ENCODE measurements at places on chromosomes 4 and X.
A peak's percentile ranks its signal among the peaks of the same experiment; 100 is the strongest.

GRCh38 chr4:1376391-1376840 lies 29.4 kb downstream of the UVSSA start:
- no peak for DNase-seq

- DNase-seq: no peak
These were observed 26.2 kb downstream of the ZNF330 start for GRCh38 chr4:141246683-141247429.

GRCh38 chr4:184362396-184362795 lies 112.0 kb downstream of the IRF2 start:
- no peak for DNase-seq

- no peak for DNase-seq
These were observed 3.1 kb upstream of the PPP2R2C start for GRCh38 chr4:6475492-6476020.

DNA sequence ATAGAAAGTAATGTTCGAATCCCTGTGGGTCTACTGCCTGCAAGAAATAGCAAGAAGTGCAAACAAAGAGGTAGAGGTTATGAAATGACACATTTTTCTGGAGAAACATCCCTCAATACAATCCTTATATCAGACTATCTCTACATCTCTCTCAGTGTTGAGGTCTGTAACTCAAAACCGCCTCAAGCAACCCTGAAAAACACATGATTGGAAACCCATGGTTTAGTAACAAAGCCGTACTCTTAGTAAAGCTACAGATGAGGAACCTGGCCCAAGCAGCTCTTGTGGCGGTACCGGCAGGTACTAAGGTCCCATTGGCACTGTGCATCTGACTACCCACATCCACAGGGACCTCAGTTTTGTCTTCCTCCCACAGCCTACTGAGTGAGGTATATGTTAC lies 53.9 kb downstream of the IRF2 start:
- DNase-seq: no peak

DNA sequence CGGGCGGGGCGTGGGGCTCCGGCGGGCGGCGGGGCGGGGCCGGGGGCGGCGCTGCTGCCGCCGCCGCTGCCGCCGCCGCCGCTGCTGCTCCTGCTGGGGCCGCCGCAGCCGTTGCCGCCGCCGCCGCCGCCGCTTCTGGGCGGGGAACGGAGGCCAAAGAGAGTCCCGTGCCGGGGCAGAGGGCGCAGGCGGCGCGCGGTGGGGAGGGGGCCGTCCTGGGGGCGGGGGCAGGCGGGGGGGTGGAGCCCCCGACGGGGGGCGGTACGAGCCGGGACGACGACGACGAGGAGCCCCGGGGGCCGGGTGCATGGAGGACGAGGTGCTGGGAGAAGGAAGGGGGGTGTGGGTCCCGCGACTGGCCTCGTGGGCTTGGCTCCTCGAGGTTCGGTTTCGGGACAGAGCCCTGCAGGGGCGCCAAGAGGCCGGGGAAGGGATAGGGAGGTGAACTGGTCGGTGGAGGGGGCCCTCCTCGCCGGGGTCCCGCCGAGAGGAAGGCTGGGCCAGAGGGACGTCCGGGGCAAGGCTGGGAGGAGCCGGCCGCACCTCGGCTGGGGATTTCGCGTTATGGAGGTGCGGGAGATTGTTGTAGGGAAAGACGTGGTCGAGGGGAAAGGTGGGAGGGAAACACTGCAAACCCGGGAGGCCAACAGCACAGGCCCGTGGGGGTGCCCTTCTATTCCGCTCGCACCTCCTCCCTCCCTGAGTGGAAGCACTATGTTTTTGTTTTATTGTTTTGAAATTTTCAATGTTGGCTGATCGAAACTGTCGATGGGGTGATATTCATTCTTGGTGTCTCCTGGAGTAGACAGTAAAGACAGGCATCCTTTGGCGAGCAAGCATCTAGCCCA lies 1.9 kb downstream of the BCORL1 start:
- peak; percentile 2 for DNase-seq

GRCh38 chr4:37441231-37442061 lies 196.9 kb downstream of the NWD2 start:
- DNase-seq: no peak

DNA sequence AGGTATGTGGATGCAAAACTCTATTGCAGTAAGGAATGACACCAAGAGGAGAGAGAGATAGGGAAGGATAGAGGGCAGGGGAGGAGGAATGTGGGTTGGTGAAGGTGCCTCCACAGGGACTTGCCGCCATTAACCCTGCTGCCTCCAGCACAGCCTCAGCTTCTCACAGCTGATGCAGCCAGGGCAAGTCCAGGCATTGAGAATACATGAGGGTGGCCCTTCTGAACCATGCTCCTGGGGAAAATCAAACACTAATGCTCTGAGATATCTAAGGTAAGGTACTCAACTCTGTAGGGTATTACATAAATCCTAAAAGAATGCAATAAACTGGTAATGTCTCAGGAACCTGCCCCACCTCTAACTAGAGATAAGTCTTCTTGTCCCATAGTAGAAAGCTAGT lies 28.7 kb downstream of the UGT2B7 start:
- no peak for DNase-seq

DNA sequence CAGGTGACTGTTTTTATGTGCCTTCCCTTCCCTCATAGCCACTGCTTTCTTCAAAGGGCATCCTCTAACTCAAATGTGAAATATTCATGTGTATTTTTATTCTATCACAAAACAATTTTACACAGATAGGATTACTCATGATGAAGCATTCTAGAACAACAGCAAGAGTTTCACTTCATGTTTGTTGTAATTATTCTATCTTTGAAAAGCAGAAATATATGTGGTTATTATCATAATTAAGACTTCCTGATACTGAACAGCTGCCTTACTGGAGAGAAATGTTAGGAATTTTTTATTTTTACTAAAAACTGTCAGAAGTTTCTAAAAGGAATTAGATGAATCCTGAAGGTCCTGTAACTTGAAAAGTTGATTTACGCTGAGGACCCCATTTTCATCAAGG lies 229.1 kb downstream of the PALLD start:
- DNase-seq: no peak

Measured in substantia nigra (tissue), 51 donors.